ENCODE measurements at places on chromosomes 11 and 22.

GRCh38 chr11:92224407-92225124 lies at the start of gene FAT3:
TSS of gene FAT3 (plus strand) at chr11:92224818. CDS start at chr11:92352113, 127,295 bp downstream.
- DNase-seq = no peak

GRCh38 chr11:1844221-1845094 lies 5.7 kb downstream of the TNNI2 start:
- DNase-seq = peak; percentile 34

- DNase-seq = no peak
These were observed 6.3 kb downstream of the DEPDC7 start for GRCh38 chr11:33021937-33022336.

DNA sequence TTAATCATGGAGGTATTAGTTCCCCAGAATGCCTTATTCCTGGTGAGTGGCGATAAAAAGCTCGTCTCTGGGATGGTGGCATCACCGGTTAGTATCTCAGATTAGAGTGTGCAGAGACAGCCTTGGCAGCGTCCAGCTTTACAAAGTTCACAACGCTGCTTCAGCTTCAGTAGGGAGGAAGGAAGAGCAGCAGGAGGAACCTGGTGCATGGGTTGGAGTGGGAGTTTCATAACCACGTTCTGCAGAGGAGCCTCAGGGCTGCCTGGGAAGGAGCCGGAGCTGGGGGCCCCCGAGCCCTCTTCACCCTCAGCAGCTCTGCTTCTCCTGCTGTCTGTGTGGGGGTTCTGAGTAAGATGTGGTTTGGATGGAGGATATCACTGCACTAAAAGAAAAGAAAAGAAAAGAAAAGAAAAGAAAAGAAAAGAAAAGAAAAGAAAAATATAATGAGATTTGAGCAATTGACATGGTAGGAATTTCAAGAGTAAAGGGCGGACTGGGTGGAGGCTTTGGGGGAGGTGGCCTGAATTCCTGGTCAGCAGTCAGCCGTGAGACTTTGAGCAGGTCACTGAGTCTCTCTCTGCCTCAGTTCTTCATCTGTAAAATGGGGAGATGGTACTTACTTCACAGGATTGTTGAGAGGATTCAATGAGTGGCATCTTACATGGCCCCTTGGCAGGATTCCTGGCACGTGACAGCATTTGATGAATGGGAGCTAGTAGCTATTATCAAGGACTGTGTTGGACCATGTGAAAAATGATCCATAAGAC lies 6.5 kb downstream of the ASPHD2 start:
- no peak for DNase-seq

- no peak for DNase-seq
These were observed 124.1 kb downstream of the WNT7B start for GRCh38 chr22:45852826-45853225.

All from stimulated activated CD4-positive, alpha-beta T cell treated with anti-CD3 and anti-CD28 coated beads, Interleukin-1b, Interleukin-23, amount 100 ng/mL, for 4 hours (primary cell).